ENCODE measurements at places on chromosomes 16 and 17.

GRCh38 chr17:45730192-45730591 lies 53.9 kb upstream of the CRHR1 start:
- DNase-seq = no peak

GRCh38 chr16:55835581-55835980 lies 2.7 kb upstream of the CES1 start:
- DNase-seq = no peak

DNA sequence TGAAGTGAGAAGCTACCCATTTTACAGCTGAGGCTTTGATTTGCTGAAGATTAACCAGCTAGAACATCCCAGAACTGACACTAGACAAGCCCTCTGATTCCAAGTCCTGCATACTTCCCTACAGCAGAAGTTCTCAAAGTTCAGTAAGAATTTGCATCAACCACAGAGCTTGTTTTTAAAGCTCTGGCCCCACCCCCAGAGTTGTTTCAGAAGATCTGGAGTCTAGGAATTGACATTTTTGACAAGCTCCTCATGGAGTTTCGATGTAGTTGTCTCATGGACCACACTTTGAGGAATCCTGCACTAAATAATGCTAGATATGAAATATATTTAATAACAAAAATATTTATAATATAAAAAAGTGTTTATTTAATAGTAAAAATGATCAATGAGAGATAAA lies 120.3 kb upstream of the ADAMTS18 start:
- DNase-seq = no peak

GRCh38 chr17:77618173-77618572 lies 340.3 kb upstream of the TNRC6C start:
- no peak for DNase-seq

DNA sequence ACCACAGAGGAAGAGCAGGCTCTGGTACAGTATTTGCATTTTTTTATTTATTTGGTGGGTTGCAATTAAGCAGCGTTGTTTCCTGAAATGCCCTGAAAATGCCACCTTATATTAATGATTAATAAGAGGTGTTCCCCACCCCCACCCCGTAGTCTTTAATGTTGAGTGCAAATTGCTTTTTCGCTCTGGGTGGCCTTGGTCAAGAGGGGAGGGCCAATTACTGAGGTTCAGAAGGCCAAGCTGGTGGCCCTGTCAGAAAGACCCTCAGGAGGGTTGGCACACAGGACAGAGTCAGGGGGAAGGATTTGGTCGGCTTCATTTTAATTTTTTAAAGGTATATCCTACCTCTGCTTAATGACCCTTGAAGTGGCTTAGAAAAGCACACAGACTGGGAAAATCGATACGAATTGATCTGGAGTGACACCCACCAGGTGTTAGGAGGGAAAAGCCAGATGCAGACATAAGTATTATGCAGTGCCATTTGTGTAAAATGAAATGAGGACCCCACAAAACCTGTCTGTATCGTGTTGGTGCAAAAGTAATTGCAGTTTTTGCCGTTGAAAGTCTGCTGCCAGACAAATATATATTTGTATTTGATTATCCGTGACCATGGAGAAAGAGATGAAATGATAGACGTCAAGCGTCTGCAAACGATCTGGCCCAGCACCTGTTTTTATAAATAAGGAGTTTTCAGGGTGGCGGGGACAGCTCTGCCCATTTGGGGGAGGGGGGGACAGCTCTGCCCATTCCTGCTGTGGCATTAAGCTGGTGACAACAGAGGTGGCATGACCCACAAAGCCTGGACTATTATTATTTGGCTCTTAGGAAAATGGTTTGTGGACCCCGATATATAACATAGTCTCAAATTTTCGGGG lies 143.8 kb upstream of the PLCG2 start:
- DNase-seq = no peak

GRCh38 chr17:35742896-35743477 lies 10.1 kb downstream of the GAS2L2 start:
- DNase-seq = no peak

GRCh38 chr16:56862776-56863175 lies 2.2 kb upstream of the SLC12A3 start:
- peak; percentile 18 for DNase-seq

DNA sequence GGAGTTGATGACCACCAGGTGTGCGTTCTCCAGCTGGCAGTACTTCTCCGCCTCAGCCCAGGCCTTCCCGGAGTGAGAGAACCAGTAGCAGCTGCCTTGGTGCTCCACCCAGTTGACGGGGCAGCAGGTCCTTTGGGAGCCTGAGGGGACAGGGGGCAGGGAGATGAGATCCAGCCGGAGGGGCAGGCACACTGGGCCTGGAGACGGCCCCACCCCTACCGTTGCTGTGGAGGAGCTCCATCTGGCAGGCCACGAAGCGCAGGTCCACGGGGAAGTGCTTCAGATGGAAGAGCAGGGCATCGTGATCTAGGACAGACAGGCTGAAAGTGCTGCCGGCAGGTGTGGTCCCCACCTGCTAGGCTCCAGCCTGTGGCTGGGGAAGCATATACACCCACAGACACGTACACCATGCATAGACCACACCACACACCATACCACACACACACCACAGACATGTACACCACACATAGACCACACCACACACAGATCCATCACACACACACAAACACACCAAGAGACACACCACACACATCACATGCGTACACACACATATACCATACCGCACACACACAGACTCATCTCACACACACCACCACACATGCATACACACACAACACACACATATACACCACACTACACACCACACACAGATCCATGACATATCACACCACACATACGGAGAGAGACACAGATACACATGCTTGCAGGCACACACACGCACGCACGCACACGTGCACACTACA lies 7.4 kb downstream of the ASGR2 start:
- DNase-seq = no peak

DNA sequence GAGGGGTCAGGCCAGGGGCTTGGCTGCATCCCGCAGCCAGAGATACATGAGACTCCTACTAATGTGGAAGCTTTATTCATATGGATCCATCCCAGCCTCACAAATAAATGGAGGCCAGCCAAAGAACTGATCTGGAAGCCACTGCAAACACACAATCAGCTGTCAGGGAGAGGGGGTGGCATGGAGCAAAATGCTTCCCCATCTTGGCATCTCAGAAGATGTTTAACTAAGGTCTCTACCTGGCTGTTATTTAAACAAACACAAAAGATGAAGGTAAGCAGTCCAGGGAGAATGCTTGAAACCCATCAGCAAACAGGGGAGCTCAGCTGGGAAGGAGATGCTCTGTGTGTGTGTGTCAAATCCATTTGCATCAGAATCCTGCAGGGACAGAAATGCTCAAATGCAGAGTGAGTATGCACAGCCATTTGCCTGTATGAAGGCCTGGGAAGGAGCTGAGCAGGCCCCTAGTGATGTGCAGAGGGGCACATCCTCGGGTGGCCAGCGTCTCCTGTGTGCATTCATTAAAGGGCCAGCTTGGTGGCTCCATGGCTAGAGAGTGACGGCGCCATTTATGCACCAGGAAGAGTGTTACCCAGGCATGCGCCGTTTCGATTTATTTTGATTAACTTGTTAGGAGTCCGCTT lies 34.2 kb upstream of the IRX3 start:
- DNase-seq = no peak

- DNase-seq = no peak
Measured at GRCh38 chr16:7644176-7644575, 311.5 kb downstream of the RBFOX1 start.

- DNase-seq = no peak
Measured at GRCh38 chr17:50866950-50867362, 802 bp upstream of the TOB1 start.

DNA sequence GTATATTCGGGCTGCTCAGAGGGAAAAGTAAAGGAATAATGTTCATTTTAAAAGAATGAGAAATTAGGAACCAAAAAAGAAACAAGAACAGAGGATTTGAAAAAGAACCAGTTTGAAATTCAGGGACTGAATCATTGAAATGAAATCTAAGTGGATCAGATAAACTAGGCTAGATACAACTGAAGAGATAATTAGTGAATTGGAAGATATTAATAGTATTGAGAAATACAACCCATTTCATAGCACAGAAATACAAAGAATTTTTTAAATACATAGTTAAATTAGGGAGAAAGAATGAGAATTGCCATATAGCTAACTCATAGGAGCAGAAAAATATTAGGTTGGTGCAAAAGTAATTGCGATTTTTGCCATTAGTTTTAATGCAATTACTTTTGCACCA lies 117.3 kb upstream of the NOL11 start:
- no peak for DNase-seq

DNA sequence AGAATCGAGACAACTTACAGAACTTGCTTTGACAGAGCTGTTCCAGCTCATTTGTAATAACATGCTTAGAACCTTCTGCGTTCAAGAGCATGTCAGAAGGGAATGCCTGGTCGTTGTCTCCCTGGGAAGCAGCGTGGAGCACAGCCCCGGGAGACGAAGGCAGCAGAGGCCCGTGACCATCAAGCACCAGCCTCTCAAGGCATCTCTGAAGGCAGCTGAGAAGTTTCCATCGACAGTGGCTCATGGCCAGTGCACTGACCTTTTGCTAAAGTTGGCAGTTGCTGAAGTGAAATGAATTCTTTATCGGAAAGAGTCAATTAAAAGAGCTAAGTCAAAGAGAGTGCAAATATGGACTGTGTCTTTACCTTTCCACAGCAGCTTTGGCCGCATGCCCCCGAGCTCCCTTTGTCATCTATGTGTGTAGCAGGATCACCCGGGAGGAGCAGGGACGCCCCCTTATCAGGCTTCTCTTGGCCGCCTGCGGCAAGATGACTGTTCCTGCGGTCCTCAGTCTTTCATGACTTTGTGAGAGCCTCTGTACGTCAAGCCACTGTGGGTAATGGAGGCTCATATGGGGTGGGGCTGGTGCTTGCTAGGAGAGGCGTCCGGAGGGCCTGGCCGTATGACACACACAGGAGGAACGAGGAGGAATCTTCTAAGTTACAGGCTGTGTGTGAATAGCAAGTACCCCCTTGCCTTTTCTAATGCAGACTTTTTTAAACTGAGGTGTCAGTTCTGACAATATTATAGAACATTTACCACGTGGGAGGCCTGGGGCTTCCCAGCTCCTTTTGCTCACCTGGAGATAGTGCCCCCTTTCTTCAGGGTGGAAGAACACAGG lies 54.2 kb downstream of the LDHD start:
- DNase-seq = no peak

- no peak for DNase-seq
Measured at GRCh38 chr17:57338257-57338914, 82.1 kb downstream of the MSI2 start.

- DNase-seq = no peak
Measured at GRCh38 chr17:66481271-66481670, 178.9 kb downstream of the PRKCA start.

DNA sequence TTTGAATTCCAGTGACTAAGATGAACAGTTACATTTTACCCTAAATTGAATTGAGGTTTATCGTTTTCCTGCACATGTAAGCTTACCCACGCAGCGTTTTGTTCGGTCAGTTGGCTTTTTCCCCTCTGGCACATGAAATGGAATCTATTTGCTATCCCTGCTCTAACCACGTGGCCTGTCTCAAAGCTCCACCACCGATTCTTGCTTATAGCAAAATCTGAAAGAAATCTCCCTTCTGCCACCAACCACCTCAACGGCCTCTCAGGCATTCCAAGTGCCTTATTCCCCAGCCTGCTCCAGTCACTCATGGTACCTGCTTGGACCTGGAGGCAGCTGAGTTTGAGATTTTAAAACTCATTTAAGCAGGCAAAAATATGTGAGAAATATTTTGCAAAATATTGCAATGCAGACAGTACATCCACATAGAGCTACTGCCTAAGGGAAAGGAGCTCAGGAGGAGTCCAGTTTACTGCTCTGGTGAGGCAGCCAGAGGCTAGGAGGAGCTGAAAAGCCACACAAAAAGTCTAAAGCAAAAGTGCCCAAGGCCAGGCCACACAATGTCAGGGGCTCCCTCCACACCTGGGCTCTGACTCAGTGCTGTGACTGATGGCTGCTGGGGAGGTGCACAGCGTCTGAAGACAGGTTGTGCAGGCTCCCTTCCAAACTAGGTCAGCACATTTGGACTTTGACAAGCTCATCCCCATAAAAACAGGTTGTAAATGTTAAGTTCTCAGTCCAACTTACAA lies 26.4 kb downstream of the ARHGAP17 start:
- DNase-seq = no peak

- no peak for DNase-seq
Measured at GRCh38 chr17:51701501-51701900, 441.2 kb downstream of the UTP18 start.
